ENCODE measurements at places on chromosomes 7 and 10. TPM values are rescaled to one million over a fixed set of nuclear protein-coding genes. Genes with fewer than 3 reads are reported as not detected.

The DNAH11 gene
- 0.63 TPM for total RNA-seq

DNA sequence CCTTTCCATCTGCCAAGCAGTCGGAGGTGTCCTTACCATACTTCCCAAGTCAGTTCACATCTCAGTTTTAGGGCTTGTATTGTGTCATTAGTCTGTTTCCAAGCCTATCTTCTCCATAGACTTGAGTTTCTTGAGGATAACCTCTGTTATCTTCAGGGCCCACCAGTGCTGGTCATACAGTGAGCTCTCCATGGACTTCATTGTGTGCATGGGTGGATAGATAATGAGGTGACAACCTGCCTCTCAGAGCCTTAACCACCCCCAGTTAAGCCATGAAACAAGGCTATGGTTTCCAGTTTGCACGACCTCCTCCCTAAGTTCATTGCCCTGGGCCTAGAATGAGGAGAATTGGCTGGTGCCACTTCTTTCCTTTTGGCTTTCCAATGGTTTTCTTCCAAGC, 38.5 kb upstream of the WAC start:
- DNase-seq, result no peak
- H3K27me3 ChIP-seq, result no peaks in the 10 kb centered on the region
- no peaks in the 10 kb centered on the region for H3K36me3 ChIP-seq
- H3K4me3 ChIP-seq, result no peak overlapping the region

The TDRD1 gene
- total RNA-seq, result not detected

DNA sequence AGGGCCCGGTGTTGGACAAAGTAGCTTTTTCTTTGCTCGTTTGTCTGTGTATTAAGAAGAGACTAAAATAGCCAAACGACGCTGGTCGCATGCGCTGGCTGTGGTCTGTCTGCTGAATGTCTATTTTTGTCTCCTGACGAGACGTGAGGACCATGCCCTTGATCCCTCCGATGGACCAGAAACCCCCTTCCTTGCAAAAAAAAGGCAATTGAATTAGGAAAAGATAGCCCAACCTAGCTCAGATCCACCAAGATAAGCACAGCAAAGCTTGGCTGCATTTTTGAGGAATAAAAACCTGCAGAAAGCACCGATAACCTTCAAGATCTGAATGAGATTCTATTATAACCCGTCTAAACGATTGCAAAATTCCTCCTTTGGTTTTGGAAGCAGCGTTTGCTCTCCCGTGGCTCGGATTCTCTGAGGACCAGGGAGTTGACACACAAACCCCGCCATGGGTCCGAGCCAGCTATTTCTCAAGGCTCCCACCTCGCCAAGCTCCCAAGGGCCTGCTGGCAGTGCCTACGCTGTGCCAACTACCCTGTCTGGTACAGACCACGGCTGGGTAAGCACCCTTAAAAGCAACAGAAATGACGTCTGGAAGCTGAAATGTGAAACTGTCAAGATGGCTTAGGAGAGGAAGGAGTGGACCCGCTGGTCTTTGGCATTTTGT, 17.7 kb upstream of the TTYH3 start:
- H3K36me3 ChIP-seq, result no peaks in the 10 kb centered on the region
- no peak overlapping the region for H3K27ac ChIP-seq
- H3K4me1 ChIP-seq, result peaks cover 70% of the 10 kb centered on the region

DNA sequence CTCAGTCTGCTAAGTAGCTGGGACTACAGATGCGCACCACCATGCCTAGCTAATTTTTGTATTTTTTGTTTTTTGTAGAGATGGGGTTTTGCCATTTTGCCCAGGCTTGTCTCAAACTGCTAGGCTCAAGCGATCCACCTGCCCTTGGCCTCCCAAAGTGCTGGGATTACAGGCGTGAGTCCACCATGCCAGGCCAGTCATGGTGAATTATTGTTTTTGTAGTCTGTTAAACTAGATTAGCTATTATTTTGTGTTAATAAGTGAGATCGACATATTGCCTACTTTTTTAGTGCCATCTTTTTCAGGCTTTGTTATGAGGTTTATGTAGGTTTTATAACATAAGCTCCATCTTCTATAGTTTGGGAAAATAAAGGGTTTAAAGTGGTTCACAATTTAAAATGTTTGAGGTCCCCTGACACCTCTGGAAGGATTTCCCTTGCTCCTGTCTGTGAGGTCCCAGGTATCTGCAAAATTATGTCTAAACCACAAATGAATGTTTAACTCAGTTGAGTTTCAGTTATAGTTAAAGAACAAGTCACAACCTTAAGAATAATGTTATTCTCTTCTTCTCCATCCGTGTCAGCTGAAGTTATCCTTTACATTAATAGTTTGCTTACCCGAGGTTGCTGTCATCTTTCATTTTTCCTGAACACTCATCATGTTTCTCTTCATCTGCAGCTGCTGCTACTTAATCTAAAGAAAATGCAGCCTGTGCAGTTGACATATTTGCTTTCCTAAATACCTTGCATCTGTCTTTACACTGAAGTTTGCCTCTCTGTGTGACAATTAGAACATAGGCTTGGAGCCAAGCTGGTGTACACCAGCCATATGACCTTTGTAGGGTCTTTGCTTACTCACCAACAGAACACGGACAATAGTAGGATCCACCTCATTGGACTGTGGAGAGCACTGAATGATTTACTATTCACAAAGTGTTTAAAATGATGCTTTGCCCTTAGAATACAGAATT, 8.9 kb upstream of the VSTM4 start:
- H3K27ac ChIP-seq, result no peak overlapping the region
- no peak for DNase-seq
- peaks cover 3% of the 10 kb centered on the region for H3K27me3 ChIP-seq
- H3K36me3 ChIP-seq, result peaks cover 4% of the 10 kb centered on the region
- H3K4me1 ChIP-seq, result no peaks in the 10 kb centered on the region

The POM121C gene
- 70.8 TPM for total RNA-seq

- no peaks in the 10 kb centered on the region for H3K4me1 ChIP-seq
- H3K4me3 ChIP-seq, result no peak overlapping the region
- no peaks in the 10 kb centered on the region for H3K27me3 ChIP-seq
- DNase-seq, result no peak
Observed at GRCh38 chr10:25561758-25562157, 372.3 kb upstream of the MYO3A start.

DNA sequence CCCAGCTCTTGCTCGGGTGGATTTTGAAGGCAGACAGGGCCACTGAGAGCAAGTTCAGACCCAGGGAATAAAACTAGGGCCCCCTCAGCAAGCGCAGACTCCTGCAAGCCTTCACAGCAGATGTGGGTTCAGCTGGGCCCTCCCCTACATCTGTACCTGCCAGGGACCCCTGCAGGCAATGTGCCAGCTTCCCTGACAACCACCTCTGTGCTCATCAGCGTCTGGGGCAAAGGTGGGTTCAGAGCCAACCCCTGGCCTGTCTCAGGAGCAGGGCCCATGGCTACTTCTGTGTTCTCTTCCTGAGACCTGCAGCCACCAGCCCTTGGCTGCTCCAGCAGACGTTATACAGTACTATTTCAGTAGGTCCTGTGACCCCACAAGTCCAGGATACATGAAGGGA, 189.5 kb downstream of the DIP2C start:
- H3K36me3 ChIP-seq, result no peaks in the 10 kb centered on the region
- peaks cover 17% of the 10 kb centered on the region for H3K4me1 ChIP-seq
- no peak overlapping the region for H3K4me3 ChIP-seq
- no peak for DNase-seq

DNA sequence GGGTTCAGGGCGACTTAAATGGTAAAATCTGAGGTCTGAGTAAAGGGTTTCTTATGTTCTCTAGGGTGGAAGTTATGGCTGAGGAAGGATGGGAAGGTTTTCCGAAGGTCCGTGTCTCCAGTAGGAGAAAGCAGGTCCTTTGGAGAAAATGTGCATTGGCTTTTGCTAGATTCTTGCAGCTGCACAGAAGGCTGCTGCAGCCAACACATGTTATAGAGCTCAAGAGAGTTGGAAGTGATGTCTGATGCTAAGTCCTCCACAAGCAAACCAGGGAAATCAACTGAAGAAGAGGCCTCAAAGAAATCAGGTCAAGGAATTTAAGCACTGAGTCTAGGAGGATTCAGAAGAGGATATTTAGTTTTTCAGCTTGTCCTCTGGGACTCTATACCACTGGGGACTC, 404.6 kb downstream of the LRMDA start:
- peaks cover 5% of the 10 kb centered on the region for H3K36me3 ChIP-seq
- H3K4me1 ChIP-seq, result no peaks in the 10 kb centered on the region

GRCh38 chr7:118245267-118246040, 20.9 kb downstream of the ANKRD7 start:
- H3K27me3 ChIP-seq, result no peaks in the 10 kb centered on the region
- H3K4me1 ChIP-seq, result no peaks in the 10 kb centered on the region
- no peaks in the 10 kb centered on the region for H3K36me3 ChIP-seq
- no peak for DNase-seq

DNA sequence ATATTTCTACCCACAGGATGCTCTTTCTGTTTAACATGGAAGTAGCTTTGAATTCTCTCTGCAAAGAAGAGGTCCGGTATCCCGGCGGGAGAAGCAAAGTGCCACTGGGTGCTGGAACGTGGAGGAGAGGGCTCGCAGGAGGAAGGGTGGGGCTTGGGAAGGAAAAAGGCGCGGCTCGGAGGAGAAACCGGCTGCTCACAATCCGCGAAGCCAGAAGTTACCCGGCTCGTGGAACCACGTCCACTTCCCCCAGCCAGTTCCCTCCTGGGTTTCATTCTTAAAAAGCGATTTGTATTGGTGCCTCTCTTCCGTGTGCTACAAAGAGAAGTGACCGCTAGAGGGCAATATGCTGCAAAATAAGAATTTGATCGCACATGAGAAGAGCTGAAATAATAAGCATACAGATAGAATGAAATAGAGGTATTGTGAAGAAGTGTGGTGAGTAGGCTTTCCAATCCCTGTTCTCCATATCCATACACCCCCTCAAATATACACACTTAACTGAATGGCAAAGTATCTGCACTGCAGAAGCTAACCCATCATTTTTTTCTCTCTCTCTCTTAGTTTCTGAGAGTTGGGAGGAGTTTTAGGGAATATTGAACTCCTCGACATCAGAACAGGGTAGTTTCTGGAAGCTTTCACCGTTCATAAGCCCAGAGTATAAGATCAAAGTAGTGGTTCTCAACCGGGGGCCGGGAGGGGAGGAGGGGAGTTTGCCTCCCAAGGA, 31.1 kb downstream of the TRIL start:
- peak overlapping the region; percentile 50 for H3K27ac ChIP-seq
- peak overlapping the region; percentile 85 for H3K4me3 ChIP-seq
- peaks cover 27% of the 10 kb centered on the region for H3K4me1 ChIP-seq
- H3K36me3 ChIP-seq, result no peaks in the 10 kb centered on the region

The POLR2J2 gene
- total RNA-seq, result 5.8 TPM

DNA sequence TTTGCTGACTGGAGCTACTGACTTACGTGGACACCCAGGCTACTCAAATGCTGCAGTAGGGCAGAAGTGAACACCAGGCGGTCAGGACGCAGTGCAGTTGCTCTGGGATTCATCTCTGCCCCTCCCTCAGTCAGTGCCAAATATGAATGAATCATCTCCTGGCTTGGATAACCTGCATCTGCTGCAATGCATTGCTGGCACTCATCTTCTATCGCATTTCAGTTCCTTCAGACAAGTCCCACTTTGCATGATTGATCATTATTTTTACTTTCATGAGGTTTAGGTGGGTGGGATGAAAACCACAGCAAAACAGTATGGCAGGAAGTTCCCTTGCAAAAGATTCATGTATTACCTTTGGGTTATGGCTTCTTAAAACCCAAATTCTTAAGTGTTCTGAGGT, 224.6 kb upstream of the NRP1 start:
- H3K27me3 ChIP-seq, result peaks cover 28% of the 10 kb centered on the region
- H3K36me3 ChIP-seq, result no peaks in the 10 kb centered on the region
- H3K27ac ChIP-seq, result no peak overlapping the region

DNA sequence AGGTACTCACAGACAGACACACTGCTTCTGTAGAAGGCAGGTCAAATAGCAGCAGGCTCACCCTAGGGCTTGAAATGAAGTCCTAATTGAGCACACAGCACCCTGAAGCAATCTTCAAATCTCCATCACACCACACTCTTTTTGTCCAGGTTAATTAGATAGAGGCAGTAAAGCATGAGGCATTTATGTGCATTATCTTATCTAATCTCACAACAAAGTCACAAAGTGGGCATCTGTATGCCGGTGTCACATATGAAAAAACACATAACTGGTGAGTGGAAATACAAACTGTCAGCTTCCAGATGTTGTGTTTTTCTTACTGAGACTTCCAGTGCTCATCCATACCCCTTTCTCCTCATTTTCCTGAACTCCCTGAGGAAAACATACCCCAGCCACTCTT, 63.8 kb upstream of the NRBF2 start:
- H3K4me3 ChIP-seq, result no peak overlapping the region
- no peak for DNase-seq
- no peaks in the 10 kb centered on the region for H3K36me3 ChIP-seq
- no peak overlapping the region for H3K27ac ChIP-seq

DNA sequence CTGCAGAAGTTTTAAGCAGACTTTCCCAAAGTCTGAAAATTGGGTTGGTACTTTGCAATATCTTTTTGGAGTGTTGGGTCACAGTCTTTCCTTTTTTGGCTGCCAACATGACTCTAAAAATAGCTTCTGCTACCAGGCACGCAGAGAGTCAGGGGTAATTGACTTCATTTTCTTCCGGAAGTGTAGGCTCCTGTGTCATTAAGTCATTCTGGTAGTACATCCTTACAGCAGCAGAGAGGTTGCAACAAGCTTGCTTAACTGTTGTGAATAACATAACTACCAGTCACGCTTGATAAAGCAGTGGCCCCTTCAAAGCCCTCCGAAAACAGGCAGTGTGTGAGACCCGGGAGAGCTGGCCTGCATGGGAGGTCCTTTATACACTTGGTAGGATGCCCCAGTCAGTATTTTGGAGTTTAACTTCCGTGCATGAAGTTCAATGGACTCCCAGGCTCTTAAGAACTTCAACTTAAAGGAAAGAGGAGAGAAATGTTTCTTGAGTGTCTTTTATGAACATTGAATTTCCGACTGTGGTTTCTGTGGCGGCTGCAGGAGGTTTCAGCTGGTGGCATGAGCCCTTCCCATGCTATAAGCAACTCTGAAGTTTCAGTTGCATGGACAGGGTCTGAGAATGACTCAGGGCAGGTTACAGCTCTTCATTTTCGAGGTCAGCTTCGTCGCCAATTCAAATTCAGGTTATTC, 310.7 kb downstream of the GALNT17 start:
- H3K36me3 ChIP-seq, result peaks cover 5% of the 10 kb centered on the region
- H3K4me3 ChIP-seq, result no peak overlapping the region
- H3K4me1 ChIP-seq, result peaks cover 14% of the 10 kb centered on the region
- H3K27ac ChIP-seq, result no peak overlapping the region
- no peak for DNase-seq
- H3K27me3 ChIP-seq, result no peaks in the 10 kb centered on the region

DNA sequence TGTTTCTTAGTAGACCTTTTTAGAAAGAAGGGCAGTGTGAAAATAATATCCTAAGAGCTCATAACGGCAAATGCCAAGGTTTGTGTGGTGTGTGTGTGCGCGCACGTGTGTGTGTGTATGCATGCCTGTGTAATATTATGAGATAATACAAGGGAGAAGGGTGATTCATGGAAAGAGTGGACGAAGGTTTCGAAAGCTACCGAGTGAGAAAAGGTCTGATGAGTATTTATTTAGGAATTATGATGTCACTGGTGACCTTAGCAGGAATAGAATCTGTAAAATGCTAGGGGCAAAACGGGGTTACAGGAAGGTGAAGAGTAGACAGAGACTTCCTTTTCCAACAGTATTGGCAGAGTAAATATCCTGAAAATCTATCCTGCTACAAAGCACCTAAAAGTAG, 107.3 kb downstream of the AHR start:
- no peak for DNase-seq
- H3K27me3 ChIP-seq, result no peaks in the 10 kb centered on the region
- no peak overlapping the region for H3K27ac ChIP-seq
- H3K4me3 ChIP-seq, result no peak overlapping the region
- H3K4me1 ChIP-seq, result peaks cover 11% of the 10 kb centered on the region

Data from neural crest cell (in vitro differentiated cells).